ENCODE measurements at places on chromosomes 2 and 18.

DNA sequence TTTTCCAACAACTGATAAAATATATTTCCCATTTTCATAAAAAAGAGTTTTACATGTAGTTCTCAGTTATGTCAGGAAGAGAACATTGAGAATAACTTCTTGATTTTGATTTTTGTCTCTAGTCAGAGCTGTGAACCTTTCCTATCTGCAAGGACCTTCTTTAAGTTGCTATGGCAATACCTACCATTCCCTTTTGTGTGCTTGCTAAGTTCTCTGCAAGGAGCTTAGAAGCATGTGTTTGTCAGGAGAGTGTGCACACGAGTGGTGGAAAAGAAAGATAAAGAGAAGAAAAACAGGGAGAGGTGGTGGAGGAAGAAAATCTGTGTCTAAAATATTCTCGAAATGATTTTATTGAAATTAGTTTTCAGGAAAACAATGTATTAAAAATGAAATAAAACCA, 140.3 kb upstream of the SLC8A1 start:
- no peak for DNase-seq

- DNase-seq, result no peak
Observed at GRCh38 chr2:69213782-69214181, 173.2 kb downstream of the GFPT1 start.

DNA sequence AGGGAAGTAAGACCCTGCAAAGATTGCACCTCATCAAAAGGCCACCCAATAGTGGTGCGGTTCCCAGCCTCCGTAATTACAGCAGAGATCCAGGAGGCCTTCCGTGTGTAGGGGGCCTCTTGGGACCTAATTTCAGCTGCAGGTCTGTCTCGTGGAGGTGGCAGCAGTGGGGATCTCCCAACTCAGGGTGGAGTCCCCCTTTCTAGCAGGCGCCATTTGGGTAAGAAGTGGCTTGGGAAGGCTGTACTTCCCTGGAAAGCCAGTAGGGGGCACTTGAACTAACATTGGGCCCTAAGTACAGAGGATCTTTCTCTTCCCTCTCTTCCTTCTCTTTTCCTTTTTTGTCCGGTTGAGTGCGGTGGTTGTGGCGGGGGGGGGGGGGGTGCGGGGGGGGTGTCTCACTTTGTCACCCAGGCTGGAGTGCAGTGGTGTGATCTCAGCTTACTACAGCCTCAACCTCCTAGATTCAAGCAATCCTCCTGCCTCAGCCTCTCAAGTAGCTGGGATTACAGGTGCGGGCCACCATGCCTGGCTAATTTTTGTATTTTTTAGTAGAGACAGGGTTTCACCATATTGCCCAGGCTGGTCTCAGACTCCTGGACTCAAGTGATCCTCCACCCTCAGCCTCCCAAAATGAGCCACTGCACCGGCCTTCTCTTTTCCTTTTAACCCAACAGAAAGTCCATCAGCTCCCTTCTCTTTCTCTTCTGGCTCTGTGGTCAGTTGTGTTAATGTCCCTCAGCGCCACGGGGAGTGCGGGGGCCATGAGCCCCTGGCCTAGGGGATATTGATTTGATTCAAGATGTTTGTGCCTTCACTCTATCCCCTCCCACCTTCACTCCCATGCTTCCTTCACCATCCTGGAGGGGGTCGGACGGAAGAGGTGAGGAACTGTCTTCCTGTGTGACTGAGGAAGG, 32.0 kb downstream of the CENPO start:
- DNase-seq, result no peak

- DNase-seq, result no peak
Observed at GRCh38 chr2:38446418-38446817, 69.3 kb upstream of the ATL2 start.

- DNase-seq, result no peak
Observed at GRCh38 chr2:201890453-201890852, 84.1 kb downstream of the CDK15 start.

- DNase-seq, result no peak
Observed at GRCh38 chr2:80529466-80530165, 225.1 kb upstream of the LRRTM1 start.

GRCh38 chr18:35935805-35936204, 36.7 kb upstream of the RMP24 start:
- no peak for DNase-seq

DNA sequence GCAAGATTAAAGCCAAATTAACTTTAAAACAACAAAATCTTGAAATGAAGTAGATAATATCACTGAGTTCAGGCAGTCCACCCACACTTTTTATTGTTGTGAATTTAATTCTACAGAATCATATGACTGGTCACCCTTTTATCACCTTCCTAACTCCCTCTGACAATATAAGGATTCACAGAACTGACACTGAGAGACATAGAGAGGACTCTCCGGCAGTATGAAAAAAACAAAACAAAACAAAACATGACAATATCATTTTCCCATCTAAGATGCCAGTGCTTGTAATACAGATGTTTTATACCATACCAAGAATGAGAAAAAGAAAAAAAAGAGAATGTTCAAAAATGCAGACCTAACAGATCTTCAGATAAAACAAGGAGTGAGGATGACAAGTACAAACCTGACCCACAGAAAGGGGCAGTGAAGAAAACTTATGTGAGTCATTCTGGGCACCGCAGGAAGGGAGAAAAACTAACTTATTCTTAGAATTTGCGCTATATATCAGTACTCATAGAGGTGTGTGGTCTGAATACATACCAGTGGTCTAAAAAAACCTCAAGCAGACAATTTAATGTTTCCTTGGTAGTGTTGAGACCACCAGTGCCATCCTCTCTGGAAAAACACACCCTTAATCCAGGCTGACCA, 136.6 kb downstream of the ZAP70 start:
- no peak for DNase-seq

DNA sequence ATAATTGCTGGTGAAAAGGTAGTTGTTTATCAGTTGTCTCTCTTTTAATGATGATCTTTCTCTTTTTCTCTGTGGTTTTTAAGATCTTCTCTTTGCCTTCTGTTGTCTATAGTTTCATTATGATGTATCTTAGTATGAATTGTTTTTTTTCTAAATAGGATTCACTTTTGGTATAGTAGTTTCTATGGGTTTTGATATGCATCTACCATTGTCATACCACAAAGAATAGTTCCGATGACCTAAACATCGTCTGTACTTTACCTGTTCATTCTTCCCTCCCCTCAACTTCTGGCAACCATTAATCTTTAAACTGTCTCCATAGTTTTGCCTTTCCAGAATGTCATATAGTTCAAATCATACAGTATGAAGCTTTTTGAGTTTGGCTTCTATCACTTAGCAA, 19.6 kb downstream of the RDH14 start:
- DNase-seq, result no peak

DNA sequence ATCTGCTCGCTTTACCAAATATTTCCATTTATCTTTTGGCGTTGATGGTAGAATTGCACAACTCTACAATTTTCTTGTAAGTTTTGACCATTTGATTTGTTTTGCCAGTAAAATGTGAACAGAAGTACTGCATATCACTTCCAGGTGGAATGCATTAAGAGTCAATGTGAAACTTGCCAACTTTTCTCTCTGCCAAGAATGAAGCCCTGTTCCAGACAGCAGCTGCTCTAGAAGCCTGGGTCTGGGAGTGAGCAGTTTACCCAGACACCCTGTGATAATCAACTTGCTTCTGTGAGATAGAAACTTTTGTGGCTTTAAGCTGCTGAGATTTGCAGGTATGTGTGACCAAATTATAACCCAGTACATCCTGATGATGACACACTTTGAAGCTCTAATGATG, 115.9 kb upstream of the SYT4 start:
- no peak for DNase-seq

DNA sequence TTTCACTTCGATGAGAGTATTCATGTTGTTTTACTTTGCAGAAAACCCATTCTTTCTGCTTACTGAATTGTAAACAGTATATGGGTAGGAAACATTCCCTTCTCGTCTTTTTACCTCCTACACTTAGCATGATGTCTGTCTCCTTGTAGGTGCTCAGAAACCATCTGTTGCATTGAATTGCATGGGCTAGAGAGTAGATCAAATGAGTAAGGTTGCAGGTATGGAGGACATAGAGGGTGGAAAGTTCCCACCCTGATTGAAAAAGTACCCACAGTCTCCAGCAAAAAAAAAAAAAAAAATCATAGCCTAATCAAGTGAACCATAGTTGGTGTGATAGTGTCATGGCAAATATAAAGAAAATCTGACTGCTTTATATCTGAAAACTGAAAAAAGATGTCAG, 1.7 kb downstream of the CYTIP start:
- DNase-seq, result no peak

DNA sequence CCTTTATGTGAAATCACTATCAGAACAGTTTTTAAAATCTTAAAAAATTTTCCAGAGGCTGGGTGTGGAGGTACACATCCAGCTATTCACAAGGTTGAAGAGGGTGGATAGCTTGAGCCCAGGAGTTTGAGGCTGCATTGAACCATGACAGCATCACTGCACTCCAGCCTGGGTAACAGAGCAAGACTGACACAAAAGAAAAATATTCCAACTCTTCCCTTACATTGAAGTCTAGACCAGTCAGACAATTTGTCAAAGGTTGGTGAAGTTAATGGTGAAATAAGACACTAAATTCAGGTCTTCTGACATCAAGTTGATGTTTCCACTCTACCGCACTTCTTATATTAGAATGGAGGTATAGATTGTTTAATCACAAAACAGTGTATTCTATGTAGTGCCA, 52.8 kb downstream of the HYCC2 start:
- DNase-seq, result no peak

GRCh38 chr2:105841551-105841950, 96.8 kb downstream of the NCK2 start:
- no peak for DNase-seq

DNA sequence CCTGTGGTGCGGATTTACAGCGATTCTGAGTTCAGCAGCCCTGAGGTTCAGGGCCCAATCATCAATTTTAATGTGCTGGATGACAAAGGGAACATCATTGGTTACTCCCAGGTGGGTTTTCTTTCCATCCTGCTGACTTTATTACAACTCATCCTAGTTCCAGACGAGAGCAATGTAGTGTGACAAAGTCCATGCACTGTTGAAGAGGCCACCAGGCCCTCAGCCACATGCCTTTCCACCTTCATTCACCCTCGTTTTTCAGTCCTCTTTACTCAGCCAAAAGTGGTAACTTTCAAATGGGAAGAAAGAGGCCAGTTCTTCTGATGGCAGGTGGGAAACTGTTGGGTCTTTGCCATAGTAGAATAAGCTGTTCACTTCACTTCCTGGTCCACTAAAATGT, 17.9 kb downstream of the MOCOS start:
- no peak for DNase-seq

DNA sequence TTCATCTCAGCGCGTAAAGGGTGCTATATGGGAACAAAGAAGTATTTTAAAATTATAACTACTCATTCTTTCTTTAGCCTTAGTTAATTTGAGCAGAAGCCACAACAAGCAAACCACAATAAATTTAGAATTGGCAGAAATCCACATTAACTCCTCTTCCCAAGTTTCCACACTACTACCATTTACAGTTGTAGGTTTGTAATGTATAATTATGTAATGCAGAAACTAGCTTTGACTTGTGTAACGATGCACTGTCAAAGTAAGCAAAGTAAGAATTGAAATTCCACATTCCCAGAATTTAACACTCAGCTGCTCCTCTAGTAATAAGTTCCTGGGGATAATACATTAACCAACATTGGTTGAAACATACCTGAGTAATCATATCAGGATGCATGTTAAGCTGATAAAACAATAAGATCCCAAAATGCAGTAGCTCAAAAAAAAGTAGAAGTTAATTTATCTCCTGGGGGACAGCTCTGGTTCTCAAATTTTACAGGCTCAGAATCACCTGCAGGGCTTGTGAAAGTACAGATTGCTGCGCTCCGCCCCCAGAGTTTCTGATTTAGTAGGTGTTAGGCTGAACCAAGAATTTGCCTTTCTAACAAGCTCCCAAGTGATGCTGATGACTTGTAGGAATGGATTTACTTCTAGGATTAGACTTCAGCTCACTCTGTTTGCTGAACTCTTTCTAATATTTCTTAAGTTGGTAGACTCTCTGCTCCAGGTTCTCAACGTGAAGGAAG, 9.9 kb downstream of the GRP start:
- DNase-seq, result no peak
